ENCODE measurements at places on chromosomes 1 and 21. TPM values are rescaled to one million over a fixed set of nuclear protein-coding genes. Genes with fewer than 3 reads are reported as not detected.

Gene C8A
- not detected for total RNA-seq

Gene SYT11
- 11.9 TPM for total RNA-seq

Gene MAST2
- 25.7 TPM for total RNA-seq

Gene SPATA1
- total RNA-seq = 3.3 TPM

Gene PTCH2
- total RNA-seq = 1.4 TPM

Gene S100A4
- total RNA-seq = 628 TPM

Gene KRTAP21-2
- not detected for total RNA-seq

Gene FCRL5
- 0.11 TPM for total RNA-seq

Gene DENND2C
- 0.34 TPM for total RNA-seq

Gene RHBDL2
- not detected for total RNA-seq

All from activated CD8-positive, alpha-beta T cell treated with anti-CD3 and anti-CD28 coated beads, Interleukin-2, amount 10 ng/mL, durations not matched to agents 7 days and 5 days (primary cell).